Fibroblast of skin of back (primary cell): ENCODE measurements at places on chromosomes 12 and 14.
A peak's percentile ranks its signal among the peaks of the same experiment; 100 is the strongest.

- DNase-seq, result no peak
Measured at GRCh38 chr12:50188241-50188781, 21.1 kb upstream of the CERS5 start.

GRCh38 chr12:119624966-119625365, 31.4 kb downstream of the TMEM233 start:
- DNase-seq, result no peak

GRCh38 chr12:121334513-121335343, 17.5 kb downstream of the ANAPC5 start:
- peak; percentile 66 for DNase-seq

- no peak for DNase-seq
Measured at GRCh38 chr14:103623883-103624482, 5.0 kb upstream of the KLC1 start.

DNA sequence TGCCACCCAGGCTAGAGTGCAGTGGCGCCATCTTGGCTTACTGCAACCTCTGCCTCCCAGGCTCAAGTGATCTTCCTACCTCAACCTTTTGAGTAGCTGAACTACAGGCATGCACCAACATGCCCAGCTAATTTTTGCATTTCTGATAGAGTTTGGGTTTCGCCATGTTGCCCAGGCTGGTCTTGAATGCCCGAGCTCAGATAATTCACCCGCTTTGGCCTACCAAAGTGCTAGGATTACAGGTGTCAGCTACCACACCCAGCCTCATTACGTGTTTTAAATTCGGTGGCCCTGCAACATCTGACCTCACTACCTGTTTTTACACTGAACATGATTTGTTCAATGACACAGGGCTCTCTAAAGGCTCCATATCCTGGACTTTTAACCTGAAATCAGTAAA, 22.9 kb upstream of the RDH16 start:
- no peak for DNase-seq

DNA sequence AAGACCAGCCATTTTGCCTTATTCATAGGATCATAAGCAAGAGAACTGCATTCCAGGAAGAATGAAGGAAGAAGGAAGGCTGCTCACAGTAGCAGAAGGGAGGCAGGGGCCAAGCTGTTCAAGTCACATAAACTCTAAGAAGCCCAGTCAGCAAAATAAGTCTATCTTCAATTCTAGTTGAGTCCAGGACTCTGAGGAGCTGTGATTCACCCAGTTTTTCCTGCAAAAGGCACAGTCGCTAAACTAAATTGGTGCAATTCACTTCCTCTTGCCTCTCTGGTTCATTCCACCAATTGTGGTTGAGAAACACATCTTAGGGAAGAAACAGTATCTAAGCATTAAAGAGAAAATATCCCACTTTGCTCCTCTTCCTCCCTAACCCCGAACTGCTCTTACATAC, 9.8 kb downstream of the ZNF641 start:
- no peak for DNase-seq

- DNase-seq, result no peak
Measured at GRCh38 chr14:96929950-96930349, 132.8 kb downstream of the VRK1 start.

GRCh38 chr12:48602192-48602989, 32.5 kb upstream of the LALBA start:
- DNase-seq, result no peak

DNA sequence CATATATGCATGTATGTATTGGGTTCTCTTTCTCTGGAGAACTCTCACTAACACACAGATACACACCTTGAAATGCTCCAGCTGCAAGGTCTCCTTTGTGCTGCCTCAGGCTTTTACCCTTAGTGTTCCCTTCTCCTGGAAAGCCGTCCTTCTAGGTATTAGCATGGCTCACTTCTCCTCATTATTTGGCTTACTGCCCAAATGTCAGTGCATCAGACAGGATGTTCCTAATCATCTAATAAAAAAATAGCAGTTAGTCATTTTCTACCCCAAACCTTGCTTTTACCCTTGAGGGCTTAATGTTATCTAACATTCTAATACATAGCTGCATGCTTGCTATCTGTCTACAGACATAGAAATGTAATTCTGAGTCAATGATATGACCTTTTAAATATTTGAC, 109.0 kb upstream of the SLC16A7 start:
- peak; percentile 37 for DNase-seq

GRCh38 chr14:75081660-75082229, 12.3 kb downstream of the ZC2HC1C start:
- DNase-seq, result no peak

GRCh38 chr14:64628940-64629408, 75.2 kb upstream of the PLEKHG3 start:
- DNase-seq, result peak; percentile 95

DNA sequence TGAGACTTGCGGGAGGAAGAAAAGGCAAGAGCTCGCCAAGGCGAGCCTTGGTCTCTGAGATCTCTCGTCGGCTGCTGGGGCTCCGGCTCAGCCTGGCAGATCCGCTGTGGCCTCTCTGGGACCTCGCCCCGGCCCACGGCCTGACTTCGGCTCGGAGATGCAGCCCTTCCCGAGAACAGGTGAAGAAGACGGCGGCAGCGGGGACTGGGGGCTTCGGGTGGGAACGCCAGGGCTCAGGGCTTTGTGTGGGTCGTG, 6.0 kb upstream of the HOXC9 start:
- DNase-seq, result no peak

DNA sequence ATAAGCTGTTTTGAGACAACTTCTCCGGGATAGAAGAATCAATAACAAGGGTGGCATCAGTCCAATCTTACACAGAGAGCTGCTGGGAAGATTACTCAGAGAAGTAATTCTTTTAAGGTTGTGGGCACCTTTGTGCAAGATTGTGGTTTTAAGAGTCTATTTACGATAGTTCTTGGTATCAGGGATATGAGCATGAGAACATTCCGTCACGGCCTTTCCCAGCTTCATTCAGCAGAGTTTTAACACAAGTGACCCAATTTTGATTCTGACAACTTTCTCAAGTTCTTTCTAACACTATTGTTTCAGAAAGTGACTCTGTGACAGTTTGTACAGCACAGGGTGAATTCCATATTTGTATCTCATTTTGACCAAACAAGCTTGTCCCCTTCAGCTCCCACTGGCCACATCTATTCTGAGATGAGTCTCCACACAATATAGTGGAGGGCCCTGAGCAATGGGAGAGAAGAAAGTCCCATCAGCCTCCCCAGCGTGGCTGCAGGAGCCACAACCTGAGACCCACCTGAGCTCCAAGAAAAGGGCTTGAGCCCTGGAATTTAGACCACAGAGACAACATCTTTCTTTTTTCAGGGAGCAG, 869.2 kb downstream of the TMEM121 start:
- no peak for DNase-seq

GRCh38 chr14:104941508-104942365, 17.1 kb downstream of the PLD4 start:
- DNase-seq, result no peak

DNA sequence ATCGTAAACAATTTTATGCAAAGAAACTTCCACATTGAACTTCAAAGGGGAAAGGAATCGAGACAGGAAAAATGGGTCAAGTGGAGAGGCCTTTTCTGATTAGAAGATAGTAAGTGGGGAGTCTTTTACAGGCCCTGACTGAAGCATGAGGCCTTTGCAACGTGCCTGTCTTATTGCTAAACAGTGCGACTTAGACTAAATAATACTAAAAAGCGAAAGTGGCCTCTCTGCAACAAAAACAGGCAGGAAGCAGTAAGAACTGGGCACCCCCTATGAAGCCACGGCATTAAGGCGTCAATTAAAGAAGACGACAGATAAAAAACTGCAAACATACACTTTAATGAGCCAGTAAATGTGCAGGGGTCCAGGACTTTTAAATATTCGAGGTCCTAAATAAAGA, 283.4 kb upstream of the GRIP1 start:
- no peak for DNase-seq

DNA sequence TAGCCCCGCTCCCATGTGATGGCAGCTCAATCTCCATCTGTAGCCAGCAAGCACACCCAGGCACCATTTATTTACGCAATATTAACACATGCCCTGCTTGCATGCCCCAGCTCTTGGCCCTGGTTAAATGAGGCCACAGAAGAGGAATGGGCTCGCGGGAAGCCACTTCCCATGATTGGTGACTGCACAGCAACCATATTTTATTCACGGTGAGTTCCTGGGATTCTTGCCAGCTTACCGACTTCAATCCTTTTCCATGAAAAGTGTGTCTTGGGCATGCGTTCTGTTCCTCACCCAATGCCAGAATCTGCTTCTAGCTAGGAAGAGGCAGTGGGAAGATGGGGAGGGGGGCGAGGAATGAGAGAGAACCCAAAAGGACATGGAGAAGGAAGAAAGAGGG, 54.7 kb downstream of the PITPNM2 start:
- DNase-seq, result no peak

- no peak for DNase-seq
Measured at GRCh38 chr12:34606749-34607519, 584.6 kb downstream of the ALG10 start.

DNA sequence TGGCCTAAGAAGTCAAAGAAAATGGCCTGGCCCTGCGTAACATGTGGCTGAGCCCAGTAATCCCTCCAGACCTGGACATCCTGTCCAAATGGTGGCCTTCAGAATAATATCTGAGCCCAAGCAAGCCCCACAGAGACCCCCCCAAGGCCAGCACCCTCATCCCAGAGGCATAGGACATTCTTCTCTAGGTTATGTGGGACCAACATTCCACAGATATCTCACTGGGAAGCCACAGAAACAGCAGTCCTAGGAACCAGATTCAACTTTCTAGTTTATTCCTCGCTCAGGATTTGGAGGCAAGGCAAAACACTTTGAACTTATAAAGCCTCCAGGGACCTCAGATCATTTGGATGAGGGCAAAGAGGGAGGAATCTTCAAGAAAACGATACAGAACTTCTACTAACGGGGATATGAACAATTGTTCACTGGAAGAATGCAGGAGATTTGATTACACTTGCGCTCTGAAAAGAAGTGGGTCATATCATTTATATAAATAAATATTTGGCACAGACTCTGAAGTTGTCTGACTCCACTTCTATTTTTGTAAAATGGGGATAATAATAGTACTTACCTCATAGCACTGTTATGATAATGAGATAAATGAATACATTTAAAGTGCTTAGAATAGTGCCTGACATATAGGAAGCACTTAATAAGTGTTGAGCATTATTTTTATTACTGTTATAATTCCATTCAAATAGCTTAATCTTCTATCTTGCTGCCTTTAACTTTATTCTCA, 171.5 kb downstream of the NUAK1 start:
- peak; percentile 71 for DNase-seq

GRCh38 chr12:75792687-75793086, 238.9 kb downstream of the PHLDA1 start:
- DNase-seq, result no peak

GRCh38 chr12:120064054-120064940, 52.3 kb downstream of the RAB35 start:
- no peak for DNase-seq

DNA sequence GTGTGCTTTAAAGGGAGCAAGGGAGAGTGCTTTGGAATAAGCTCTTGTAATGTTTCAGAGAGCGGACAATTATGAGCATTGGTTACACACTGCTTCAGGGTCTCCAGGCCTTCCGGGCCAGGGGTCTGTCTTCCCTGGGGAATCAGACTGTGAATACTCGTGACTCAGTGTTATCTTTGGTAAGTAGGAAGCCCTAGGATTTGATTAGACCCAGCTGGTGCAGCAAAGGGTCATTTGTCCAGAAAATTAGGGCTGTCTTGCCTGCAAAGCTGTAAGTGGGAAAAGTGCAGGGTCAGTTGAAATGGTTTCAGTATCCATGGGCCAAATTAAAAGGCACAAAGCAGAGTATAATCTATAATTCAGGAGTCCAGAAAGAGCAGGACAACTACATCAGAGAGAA, 475.6 kb downstream of the MED13L start:
- no peak for DNase-seq

DNA sequence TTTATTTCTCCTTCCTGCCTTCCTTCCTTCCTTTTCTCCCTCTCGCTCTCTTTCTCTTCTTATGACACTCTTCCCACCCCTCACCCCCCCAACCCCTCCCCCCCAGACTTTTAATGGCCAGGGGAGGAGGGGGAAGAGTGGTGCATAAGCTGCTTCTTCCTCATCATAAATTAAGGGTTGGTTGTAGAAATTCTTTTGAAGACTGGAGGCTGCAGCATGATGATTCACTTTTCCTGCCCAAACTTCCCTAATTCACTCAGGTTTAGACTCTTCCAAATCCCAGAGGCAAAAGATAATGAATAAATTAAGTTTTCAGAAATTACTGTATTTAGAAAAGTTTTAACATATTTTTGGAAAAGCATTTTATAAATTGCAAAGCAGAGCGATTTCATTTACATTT, 58.2 kb downstream of the GRIP1 start:
- no peak for DNase-seq

GRCh38 chr12:132588821-132589669, 21.3 kb downstream of the LRCOL1 start:
- DNase-seq, result no peak

GRCh38 chr14:85731186-85731585, 201.2 kb downstream of the FLRT2 start:
- peak; percentile 85 for DNase-seq

DNA sequence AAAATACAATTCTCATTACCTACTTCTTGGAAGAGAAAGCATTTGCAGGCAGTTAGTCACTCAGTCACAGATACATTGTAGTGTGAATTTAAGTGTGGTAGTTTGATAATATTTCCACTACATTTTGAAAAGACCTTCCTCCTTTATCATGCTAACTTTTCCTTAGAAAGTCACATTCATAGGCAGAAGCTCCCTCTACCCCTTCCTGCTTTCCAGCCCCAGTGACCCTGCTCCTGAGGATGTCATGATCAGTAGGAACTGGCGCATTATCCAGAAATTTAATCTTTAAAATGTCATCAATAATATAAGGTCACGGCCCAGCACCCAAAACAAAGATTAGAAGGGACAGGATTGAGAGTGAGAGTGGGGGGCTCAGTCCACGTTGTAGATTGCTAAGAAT, 707.4 kb upstream of the STXBP6 start:
- no peak for DNase-seq

DNA sequence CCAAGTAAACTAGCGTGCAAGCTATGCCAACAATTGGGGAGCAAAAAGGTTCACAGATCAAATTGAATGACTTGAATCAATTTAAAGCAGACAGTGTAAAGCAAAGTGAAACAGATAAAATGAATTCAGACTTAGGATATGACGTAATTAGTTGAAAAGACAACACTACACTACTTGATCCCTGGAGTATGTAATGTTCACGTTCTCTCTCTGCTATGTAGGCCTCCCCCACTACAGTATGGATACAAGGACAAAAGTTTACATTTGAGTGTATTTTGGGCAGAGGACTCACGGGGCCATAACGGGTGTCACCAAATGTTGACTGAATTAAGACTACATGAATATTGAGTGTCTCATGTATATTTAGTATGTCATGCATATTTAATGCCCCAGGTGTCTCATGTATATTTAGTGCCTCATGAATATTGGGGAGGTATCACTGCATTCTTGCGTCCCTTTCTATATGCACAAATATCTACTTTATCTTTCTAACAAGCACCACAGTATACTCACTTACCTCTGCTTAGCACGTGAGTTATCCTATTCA, 44.5 kb downstream of the RERGL start:
- no peak for DNase-seq

- DNase-seq, result no peak
Measured at GRCh38 chr14:104332634-104333270, 194.4 kb downstream of the KIF26A start.
